HT1080 (cell line): ENCODE measurements at places on chromosomes 4 and X. TPM values are rescaled to one million over a fixed set of nuclear protein-coding genes. Genes with fewer than 3 reads are reported as not detected.

BTK gene
- total RNA-seq: not detected in 2 replicates

DCAF8L2 gene
- total RNA-seq: not detected in 2 replicates

WDR13 gene
- total RNA-seq: 66.1 and 74.0 TPM in 2 replicates

GPC4 gene
- total RNA-seq: 0.29 and 0.30 TPM in 2 replicates

OTC gene
- not detected in 2 replicates for total RNA-seq

TMLHE gene
- 3.5 and 8.9 TPM in 2 replicates for total RNA-seq

VCX gene
- total RNA-seq: 0.33 and 0.42 TPM in 2 replicates

NUDT11 gene
- total RNA-seq: 6.4 and 6.8 TPM in 2 replicates

TRIM60 gene
- total RNA-seq: not detected in 2 replicates

TDO2 gene
- total RNA-seq: 0.50 and 1.0 TPM in 2 replicates

CBLL2 gene
- total RNA-seq: not detected in 2 replicates

ABLIM2 gene
- total RNA-seq: 0.19 TPM in 1 of 2 replicates, not detected in the other

DDIT4L gene
- total RNA-seq: not detected in 2 replicates

GABRQ gene
- total RNA-seq: not detected in 2 replicates

AKAP14 gene
- not detected in 2 replicates for total RNA-seq

AMER1 gene
- total RNA-seq: 2.4 and 4.0 TPM in 2 replicates

NEUROG2 gene
- 0.03 and 0.05 TPM in 2 replicates for total RNA-seq

ZCCHC18 gene
- 0.94 and 1.2 TPM in 2 replicates for total RNA-seq

TEX13B gene
- 0.08 TPM in 1 of 2 replicates, not detected in the other for total RNA-seq

PABPC1L2B gene
- total RNA-seq: not detected in 2 replicates

ADH1A gene
- total RNA-seq: not detected in 2 replicates

SCRG1 gene
- not detected in 2 replicates for total RNA-seq

UBE2K gene
- total RNA-seq: 26.9 and 102 TPM in 2 replicates

CSN1S1 gene
- not detected in 2 replicates for total RNA-seq

DDX53 gene
- total RNA-seq: 0.02 TPM in 1 of 2 replicates, not detected in the other
